Activated CD4-positive, alpha-beta T cell treated with anti-CD3 and anti-CD28 coated beads for 4 hours (primary cell): ENCODE measurements at places on chromosomes 11 and 22.
A peak's percentile ranks its signal among the peaks of the same experiment; 100 is the strongest.

DNA sequence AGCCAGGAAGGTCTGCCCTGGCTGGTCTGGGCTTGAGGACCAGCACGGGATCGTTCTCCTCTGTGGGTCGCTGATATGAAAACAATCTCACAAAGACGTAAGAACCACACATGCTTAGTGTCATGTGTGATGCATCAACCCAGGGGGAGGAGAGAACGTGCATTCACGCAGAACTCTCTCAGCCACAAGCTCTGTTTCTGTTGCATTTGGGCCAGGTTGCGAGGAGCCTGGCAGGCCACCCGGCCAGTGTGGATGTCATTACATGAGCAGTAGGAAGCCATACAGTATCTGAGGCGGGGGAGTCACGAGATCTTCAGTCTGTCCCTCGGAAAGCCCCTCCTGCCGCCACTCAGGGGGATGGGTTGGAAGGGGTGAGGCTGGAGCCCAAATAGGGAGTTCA is 53.1 kb upstream of the KCNQ1OT1 start:
- no peak for DNase-seq

DNA sequence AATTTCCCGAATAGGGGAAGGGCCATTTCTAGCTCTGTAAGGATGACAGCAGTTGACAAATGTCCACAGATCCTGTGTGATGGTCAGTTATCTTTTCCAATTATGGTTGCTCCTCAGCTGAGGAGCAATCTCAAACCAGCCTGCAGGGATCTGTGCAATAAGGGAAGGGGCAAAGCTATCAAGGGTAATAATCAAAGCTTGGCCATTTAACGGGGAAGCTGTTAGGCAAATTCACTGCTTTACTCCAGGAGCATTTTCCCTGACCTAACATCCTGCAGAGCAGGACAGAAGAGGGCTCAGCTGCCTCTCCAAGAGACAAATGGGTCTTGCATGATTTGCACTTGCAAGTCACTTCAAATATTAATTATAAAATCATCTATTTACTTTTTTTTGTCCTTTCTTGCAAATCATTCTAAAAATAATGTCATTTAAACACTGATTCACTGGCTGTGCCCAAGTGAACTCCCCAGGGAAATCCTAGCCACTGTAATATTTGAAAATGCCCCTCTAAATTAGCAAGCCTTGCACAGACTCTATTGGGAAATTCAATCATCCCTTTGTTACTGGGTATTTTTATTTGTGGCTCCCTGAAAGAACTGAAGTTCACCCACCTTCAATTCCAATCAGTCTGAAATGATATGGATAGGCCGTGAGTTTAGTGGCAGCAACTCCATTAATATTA is 1256.7 kb downstream of the LRRC4C start:
- no peak for DNase-seq

- DNase-seq, result no peak
Observed at GRCh38 chr11:68202165-68202564, 10.9 kb downstream of the KMT5B start.

DNA sequence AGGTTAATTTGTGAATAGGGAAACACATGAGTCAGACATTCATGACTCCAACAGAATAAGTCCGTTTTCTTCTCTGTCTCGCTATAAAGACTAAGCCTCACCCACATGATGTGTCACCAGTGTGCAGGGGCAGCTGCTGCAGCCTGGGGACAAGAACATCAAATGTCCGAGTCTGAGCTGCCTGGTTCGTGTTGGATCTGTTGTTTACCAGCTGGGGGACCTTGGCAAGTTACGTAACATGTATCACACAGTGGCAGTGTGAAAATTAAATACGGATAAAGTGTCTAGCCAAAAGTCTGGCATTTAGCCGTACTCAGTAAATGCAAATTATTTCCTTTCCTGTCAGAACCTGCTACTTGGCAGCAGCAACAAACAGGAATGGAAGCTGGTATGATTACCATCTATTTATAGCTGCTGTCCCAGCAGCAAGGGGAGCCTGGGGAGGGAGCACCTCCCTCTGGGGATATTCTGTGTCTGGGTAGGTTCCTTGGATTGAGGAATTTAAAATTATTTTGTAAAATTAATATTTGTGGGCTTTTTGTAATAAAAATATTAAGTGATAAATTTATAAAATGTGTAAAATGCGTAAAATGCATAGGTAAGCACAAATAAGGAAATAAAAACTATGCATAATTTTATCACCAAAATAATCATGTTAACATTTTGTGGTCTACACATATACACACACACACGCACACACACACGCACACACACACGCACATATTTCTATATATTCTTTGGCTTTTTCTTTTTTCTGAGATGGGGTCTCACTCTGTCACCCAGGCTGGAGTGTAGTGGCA is 1.3 kb upstream of the CLDN25 start:
- no peak for DNase-seq

- no peak for DNase-seq
Observed at GRCh38 chr22:40250608-40251007, 72.9 kb downstream of the TNRC6B start.

DNA sequence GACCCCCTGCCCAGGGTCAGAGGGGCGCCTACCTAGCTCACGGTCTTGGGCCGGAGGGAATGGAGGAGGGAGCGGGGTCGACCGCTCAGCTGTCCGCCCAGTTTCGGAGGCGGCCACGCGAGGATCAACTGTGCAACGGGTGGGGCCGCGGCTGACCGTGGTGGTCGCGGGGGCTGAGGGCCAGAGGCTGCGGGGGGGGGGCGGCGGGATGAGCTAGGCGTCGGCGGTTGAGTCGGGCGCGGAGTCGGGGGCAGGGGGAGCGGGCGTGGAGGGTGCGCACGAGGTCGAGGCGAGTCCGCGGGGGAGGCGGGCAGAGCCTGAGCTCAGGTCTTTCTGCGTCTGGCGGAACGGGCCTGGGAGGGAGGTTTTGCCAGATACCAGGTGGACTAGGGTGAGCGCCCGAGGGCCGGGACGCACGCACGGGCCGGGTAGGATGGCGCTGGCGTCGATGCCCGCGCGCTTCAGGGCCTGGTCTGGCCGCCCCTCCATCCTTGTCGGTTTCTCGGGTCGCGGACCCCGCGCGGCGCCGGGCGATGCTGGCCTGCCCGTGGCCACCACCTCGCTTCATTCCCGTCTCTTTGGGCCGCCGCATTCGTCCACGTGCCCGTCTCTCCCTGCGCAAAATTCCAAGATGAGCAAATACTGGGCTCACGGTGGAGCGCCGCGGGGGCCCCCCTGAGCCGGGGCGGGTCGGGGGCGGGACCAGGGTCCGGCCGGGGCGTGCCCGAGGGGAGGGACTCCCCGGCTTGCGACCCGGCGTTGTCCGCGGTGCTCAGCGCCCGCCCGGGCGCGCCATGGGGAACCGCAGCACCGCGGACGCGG is at the start of gene DRD4:
DRD4 (plus strand) TSS at position 759 of the 822 bp plus-strand sequence; CDS start at position 795, 36 bp downstream.
- DNase-seq, result no peak

DNA sequence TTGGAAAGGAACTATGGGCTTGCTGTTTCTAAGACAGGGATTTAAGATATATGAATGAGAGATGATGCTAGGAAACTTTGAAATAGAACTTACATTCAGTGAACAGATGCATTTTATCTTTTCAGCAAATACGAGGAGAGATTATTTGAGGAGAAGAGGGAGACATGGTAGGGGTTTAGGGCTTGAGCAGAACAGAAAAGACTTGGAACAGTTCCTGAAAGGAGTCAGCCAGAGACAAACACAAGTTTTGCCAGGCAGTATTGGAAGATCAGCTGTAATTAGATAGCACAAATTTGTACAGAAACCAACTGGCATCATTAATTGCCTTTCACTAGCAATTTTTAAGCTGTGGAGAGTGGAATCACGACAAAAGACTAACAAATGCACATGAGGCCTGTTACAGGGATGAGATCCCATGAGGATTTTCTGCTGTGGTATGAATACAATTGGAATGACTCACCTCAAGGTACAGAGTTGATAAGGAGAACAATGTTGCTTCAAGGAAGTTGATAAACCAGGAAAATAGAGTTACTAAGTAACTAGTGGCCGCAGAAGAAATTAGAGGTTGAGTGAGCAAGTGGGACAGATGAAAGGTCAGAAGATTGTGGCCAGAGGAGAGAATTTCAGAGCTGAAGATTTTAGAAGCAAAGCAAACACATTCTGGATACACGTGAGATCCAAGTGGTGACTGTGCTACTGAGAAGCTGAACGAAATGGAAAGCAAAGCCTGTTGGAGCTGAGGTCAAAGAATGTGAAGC is 67.9 kb downstream of the CYB5R2 start:
- no peak for DNase-seq

- DNase-seq, result no peak
Observed at GRCh38 chr11:112425121-112425520, 164.5 kb upstream of the PLET1 start.

DNA sequence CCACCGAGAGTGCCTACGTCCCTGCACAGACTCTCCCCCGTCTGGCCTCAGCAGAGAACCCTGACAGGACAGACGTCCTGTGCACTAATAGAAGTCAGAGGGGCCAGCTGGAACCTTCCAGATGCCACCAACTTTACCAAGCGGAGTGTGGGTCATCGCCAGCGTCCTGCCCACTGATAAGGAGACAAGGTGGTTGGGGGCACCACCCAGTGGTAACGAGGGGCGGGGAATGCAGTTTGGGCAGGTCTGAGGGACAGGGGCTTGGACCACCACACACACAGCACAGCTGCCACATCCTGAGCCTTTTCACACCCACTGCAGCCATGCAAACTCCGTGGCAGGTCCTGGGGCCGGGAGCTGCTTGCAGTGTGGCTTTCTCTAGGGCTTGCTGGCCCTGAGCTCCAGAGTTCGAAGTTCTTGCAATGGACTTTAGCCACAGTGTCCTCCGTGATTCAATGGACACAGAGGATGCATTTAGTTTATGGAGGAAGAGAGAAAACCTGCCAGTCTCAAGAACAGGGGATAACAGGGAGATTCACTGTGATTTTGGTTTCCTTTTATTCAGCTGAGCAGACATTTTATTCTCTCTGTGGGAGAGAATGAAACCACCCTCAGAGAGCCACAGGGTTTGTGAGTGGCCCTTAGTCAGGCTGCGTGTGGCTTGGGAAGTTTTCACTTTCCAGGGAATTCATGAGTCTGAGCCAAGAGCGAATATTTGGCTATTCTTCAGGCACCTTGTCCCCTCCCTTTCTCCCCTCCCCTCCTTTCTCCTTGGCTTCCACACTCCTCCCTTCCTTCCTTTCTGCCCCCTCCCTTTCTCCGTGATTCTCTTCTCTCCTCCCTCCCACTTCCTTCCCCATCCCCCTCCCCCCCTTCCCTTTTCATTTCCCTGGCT is 13.1 kb downstream of the MRGPRG start:
- DNase-seq, result no peak

- DNase-seq, result no peak
Observed at GRCh38 chr22:19654338-19654987, 59.8 kb upstream of the SEPTIN5 start.

DNA sequence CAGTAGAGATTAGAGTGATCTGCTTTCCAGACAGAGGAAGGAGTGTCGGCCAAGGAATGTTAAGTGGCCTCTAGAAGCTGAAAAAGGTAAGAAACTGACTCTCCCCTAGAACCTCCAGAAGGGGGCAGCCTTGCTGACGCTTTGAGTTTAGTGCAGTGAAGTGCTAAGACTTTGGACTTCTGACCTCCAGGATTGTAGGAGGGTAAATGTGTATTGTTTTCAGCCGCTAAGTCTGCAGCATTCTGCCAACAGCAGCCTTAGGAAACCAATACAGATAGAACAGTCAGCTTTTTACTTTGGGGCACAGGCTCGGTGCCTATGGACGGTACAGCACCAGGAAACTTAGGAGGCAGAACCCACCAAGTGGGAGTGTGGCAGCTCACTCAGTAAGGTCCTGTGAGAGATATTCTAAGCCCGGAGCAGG is 3.6 kb upstream of the TBC1D22A start:
- DNase-seq, result peak; percentile 44

DNA sequence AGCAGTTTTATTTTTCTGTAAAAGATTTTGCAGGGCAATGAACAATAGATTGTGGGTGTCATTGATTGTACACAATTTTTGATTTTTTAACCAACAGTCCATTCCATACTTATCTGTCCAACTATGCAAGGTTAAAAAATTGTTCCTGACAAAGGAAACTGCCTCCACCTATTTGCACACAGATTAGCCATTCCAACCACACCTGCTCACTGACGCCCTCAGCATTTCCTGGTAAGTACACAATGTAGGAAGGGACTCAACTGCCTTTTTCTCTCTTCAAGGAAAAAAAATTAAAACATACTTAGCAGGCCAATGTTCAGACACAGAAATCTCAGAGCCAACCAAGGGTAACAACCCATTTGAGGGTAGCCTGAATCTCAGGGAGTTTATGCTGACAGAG is 4.3 kb upstream of the FUT4 start:
- DNase-seq, result no peak

GRCh38 chr22:41217553-41218157 is 12.5 kb downstream of the L3MBTL2 start:
- DNase-seq, result no peak

- DNase-seq, result no peak
Observed at GRCh38 chr22:20026996-20027601, 6.2 kb downstream of the TANGO2 start.

GRCh38 chr11:114166897-114167323 is 107.4 kb downstream of the ZBTB16 start:
- DNase-seq, result no peak

GRCh38 chr11:44179173-44179572 is 83.7 kb downstream of the EXT2 start:
- DNase-seq, result no peak

DNA sequence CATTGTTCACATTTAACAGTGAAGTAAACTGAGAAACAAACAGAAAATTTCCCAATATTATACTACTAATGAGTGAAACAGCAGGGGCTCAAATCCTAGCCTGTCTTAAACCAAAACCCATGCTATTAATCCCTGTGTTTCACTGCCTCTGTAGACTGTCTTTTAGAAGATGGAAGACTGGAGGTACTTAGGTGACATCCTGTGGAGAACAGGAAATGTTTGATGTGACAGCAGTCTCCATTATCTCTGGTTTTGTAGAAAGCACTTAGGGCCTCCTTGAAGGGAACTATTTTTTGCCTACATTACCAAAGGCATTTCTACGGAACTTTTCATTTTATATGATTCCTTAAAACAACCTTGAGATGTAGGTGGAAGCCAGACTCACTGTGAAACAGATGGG is 288.1 kb upstream of the SORL1-AS1 start:
- DNase-seq, result no peak

- no peak for DNase-seq
Observed at GRCh38 chr11:17898782-17899181, 114.1 kb downstream of the SERGEF start.

- peak; percentile 45 for DNase-seq
Observed at GRCh38 chr11:119093942-119094815, 7.5 kb downstream of the DPAGT1 start.

GRCh38 chr22:24730864-24731263 is 43.7 kb downstream of the PIWIL3 start:
- no peak for DNase-seq
